Keratinocyte (primary cell): ENCODE measurements at places on chromosomes 6 and 20.

DNA sequence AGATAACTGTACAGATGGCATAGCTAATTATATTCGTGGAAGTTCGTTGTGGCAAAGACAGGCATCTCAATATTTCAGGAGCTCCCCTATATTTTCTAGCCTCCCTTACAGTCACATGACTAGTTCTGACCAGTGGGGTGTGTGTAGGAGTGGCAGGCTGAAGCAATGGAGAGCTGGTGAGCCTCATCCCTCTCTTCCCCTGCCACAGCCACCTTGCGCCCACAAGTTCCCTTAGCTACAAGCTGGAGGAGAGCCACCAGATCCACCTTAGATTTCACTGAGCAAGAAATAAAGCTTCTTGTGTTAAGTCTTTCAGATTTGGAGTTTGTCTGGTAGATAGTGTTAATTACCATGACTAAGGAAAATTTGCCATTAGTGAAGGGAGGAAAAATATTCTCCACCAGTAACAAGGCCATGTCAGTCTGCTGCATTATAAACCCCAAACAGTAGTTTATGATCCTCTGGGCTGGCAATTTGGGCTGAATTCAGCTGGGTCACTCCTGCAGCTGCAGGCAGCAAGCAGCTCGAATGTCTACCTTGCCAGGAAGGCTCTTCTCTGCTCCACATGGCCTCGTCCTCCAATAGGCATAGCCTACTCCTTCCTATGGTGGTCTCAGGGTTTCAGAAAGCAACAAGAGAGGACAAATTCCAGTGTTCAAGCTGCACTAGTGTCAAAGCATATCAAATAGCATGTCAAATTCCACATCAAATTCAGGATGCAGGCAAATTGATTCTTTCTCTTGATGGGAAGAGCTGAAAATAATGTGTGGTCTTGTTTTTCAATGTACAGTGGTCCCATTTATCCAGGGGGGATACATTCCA lies 7.4 kb upstream of the RBCK1 start:
- no peak for DNase-seq

DNA sequence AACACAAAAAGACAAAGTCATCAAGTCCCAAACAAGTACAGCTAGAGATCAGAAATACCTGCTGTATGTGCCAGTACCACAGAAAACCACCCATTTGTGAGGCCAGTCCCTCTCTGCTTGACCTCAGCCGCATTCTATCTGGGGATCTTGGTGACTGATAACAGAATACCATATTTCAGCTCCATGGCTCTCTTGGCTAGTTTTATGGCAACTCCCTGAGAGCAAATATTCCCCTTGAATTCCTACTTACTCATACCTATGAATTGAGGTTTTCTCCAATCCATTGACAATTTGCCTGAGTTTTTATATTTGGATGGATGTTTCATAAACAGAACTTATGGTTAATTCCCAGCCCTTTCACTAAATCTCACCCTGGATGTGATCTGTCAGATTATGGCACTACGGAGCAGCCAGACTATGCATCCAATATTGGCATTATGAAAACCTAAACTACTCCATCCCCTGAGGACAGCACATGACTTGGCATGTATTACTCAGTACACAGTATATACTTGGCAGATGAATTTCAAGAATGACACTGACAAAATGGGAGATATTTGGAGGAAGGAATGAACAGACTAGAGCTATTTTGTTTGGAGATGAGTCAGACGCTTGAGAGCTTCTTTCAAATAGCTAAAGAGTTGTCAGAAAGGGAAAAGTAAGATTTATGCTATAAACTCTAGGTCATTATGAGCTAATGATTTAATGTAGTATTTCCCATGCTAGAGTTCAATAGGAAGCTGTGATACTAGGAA lies 95.7 kb downstream of the PRDM1 start:
- DNase-seq: peak; percentile 49

- no peak for DNase-seq
Measured at GRCh38 chr20:53658973-53659372, 65.3 kb upstream of the ZNF217 start.

DNA sequence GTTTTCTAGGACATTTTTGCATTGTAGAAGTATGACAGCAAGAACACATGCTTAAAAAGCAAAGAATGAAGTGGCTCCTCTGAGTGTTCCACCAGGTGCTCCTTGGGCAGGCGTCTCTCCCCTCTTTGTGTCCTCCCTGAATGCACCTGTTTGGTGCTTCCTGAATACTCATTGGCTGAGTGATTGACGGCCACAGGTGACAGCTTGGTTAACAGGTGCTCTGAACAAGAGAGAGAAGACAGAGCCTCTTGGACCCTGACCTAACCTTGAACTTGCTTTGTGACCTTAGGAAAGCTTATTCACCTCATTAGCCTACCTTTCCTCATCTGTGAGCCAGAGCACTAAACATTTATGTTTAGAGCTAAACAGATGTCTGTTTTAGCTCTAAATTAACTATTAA lies 93.7 kb downstream of the TULP4 start:
- DNase-seq: no peak

DNA sequence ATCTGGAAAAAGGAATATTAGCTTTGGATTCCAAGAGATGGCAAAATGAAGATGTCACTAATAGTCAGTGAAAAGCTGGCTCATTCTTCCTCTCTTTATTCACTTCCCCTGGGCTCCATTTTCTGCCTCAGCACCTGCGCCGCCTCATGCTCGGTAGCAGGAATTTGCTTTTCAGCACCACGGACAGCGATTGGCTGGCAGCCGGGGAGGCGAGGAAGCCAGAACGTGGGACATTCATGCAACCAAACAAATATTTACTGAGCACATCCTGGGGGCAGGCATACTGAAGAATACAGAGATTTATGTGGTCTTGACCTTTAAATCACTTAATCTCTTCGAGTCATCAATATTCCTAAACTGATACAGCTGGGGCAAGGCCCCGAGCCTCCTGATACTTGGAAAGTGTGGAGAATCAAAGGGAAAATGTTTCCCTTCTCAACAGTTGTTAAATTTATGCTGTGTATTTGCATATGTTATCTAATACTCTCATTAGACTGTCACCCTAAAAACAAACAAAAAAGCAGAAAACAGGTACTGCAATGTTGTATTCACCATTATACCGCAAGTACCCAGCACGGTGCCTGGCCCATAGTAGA lies 12.1 kb upstream of the PDYN start:
- DNase-seq: no peak

GRCh38 chr6:2952557-2953095 lies 18.7 kb downstream of the SERPINB6 start:
- DNase-seq: peak; percentile 50

DNA sequence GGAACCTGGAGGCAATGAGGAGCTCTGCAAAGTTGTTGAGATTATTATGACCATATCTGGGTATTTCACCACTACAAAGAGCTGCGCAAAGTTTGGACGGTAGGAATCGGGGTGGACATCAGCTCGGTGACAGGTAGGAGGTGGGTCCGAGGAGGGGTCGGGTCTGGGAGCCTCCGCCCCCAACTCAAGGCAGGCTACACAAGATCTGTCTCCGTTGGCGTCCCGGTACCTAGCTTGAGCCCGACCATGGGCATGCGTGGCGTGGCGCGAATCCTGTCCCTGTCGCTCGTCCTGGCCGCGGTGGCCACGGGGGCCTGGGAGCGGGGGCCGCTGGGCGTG lies 40.2 kb upstream of the ZNFX1 start:
- no peak for DNase-seq

GRCh38 chr6:157974341-157974894 lies 7.2 kb upstream of the SYNJ2 start:
- DNase-seq: no peak

DNA sequence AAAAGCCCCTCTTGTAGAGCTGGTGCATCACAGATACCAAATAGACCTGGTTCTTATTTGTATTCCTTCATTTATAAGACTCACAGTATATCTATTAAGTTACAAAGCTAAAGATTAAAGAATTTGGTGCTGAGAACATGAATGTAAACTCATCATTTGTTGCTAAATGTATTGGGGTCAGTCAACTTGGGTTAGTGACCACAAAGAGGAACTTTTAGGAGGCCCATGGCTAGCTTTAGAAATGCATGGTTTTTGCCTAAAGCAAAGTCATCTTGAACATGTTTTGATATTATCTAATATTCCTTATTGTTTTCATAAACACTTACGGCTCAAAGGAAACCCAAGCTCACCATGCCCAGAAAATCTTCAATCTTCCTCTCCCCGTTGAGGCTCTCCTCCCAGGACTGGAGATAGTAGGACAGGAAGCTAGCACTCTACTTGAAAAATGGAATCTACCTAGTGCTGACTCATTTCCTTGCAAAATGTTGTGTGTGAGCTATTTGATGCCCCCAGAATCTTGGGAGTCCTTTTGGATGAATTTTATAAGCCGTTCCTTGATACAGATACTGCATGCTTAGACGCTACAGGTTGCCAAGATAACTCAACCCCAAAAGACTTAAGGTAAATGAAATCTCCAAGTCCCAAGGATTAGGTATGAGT lies 121.4 kb downstream of the BMP2 start:
- DNase-seq: no peak

DNA sequence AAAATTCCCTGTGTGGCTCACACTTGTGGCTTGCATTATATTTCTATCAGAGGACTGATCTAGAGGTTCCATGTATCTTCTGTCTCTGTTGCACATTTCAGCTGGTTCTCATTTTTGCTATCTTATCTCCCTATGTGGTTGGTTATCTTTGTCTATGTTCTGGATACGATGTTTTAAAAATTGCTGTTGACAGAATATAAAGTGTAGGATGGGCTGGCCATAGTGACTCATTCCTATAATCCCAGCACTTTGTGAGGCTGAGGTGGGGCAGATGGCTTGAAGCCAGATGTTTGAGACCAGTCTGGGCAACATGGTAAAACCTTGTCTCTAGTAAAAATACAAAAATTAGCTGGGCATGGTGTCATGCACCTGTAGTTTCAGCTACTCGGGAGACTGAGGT lies 9.9 kb upstream of the ULBP3 start:
- no peak for DNase-seq

- no peak for DNase-seq
Measured at GRCh38 chr6:31586008-31586407, at the start of gene LST1. TSS of gene LST1 (plus strand) at chr6:31586277. CDS start at chr6:31587300, 1,023 bp downstream.

GRCh38 chr6:34236131-34236442 lies 586 bp upstream of the HMGA1 start:
- DNase-seq: no peak

- DNase-seq: no peak
Measured at GRCh38 chr6:27752038-27752885, 159.9 kb downstream of the OR2B2 start.

DNA sequence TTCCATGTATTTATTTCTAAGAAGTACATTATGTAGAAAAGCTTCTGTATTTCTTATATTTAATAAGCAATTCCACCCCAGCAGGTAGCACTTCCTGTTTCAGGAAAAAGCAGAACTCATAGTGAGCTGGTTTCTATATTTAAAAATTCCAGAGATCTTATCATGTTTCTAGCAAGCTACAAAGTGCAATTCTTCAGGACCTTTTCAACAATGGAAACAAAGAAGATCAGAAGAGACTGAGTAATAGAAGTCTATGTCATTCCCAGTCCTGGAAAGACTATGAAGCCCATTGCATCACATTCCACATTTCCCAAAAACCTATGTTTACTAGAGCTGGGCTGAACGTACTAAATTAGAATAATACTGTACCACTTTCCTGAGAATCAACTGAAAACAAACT lies 302.6 kb upstream of the NRSN1 start:
- DNase-seq: no peak

- no peak for DNase-seq
Measured at GRCh38 chr6:38099221-38099620, 279.7 kb downstream of the ZFAND3 start.

GRCh38 chr6:11975353-11975977 lies 36.6 kb upstream of the HIVEP1 start:
- no peak for DNase-seq

GRCh38 chr20:15036948-15037347 lies 699.5 kb upstream of the FLRT3 start:
- DNase-seq: no peak

DNA sequence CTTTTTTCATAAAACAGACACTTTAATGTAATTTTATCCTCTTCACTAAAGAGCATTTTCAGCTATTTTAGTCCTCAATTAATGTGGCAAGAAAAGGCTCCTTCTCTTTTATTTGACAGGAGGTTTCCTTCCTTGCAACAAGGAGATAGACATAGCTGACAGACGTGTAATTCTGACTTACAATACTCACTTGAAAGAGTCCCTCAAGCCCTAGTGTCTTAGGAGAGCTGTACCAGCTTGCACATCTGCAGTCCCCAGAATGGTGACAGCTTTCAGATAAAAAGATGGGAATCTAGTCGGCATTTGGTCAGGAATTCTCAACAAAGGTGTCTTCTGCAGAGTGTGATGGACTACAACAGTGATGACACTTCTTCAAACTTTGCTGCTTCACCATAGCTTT lies 603.7 kb upstream of the PTCHD4 start:
- no peak for DNase-seq

DNA sequence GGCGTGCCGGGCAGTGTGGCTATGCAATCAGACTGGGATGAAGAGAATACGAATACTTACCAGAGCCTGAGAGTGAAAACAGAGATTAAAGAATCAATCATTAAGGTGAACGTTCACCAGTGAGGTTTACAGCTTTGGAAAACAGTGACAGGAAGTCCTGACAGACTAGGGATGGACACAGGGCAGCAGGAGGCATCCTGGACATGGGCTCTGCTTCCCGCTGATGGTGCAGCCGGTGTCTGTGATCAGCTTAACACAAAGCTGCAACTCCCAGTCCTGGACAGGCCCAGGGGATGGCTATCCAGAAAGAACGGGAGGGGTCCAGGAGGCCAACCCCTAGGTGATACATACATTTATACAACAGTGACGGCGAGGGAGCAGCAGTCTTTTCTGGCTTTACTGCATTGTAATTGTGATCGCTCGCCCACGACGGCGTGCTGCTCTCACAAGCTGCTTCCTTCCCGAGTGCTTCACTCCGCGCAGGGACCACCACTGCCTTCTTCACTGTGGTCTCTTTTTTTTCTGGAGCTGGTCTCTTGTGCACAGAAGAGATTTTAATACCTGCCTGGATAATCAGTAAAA lies 20.7 kb downstream of the DIDO1 start:
- DNase-seq: no peak

- DNase-seq: no peak
Measured at GRCh38 chr6:11654876-11655275, 117.3 kb downstream of the TMEM170B start.

DNA sequence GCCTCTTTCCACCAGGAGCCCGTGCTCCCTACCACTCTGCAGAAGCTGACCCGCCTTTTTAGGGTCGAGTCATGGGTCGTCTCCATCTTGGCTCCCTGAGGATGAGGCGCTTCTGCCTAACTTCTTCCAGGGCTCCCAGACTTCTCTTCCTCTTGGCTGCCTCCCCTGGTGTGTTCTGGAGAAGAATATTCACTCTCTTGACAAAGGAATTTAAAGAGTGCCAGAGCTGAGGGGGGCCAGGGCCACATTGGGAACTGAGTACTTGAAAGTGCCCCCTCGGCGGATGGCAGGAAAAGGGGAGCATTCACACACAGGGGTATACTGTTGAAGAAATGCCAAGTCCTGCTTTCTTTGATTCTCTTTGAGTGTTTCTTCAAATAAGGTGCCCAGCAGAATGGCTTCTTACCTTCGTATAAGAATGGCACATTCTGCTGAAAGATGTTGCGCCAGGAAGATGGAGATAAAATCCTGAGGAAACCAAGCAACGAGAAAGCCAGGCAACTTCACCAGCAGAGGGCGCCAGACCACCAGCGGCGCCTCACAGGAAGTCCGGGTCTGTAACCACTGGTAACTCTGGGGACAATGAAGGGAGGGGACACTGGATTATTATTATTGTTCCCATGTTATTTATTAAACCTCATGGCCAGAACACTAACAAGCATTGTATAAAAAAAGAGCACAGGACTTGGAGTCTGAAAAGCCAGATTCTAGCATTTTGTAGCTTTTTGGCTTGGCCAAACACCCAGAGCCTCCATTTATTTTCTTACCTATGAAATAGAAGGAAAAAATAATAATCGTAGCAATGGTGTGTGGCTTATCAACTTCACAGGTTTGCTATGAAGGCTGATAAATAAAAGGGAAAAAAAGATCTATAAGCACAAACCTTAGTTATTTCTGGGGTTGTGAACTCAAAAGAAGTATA lies 176.7 kb downstream of the HACE1 start:
- DNase-seq: no peak
